Dermis microvascular lymphatic vessel endothelial cell (primary cell): ENCODE measurements at places on chromosomes 13 and 19.
A peak's percentile ranks its signal among the peaks of the same experiment; 100 is the strongest.

GRCh38 chr19:53131085-53131590 is 1.6 kb downstream of the ZNF415 start:
- DNase-seq: peak; percentile 11

DNA sequence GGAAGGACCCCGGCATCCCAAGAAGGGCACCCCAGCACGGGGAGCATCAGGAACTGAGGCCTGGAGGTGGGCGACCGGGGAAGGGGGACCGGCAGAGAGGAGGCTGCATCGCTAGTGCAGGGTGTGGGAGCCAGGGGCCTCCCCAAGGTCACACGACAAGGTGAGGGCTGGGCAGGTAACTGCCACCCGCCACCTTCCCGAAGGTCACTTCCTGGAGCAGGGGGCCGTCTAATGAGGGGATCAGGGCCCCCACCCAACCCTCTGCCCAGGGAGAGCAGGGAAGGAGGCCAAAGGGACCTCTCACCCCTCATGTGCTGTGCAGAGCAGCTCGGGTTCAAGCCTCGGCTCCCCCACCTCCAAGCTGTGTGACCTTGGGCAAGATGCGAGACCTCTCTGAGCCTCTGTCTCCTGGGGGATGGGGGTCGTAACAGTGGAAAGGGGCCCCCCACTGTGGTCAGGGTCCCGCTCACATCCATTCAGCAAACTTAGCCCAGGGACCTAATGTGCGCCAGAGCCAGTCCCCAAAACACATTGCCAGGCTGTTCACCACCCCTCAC is 6.0 kb downstream of the ZBTB7A start:
- DNase-seq: no peak

GRCh38 chr13:105035092-105035491 is 1500.4 kb downstream of the EFNB2 start:
- peak; percentile 71 for DNase-seq

DNA sequence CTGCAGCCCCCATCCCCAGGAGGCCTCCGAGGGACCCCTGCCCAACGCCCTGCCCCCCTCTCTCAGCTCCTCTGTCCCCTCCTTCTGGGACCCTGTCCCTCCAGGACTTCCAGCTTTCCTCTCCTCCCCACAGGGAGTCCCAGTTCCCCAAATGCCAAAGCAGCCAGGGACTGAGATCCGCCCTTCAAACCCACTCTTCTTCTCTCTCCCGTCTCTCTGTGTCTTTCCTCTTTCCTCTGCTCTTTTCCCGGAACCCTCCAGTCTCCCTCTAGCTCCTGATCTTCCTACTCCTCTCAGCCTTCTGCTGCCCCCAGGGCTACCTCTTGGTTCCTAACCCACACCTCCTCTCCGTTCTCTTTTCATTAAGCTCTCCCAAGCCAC is 377 bp downstream of the CA11 start:
- DNase-seq: no peak

- peak; percentile 64 for DNase-seq
Observed at GRCh38 chr19:47523473-47523872, 8.6 kb upstream of the NAPA start.

DNA sequence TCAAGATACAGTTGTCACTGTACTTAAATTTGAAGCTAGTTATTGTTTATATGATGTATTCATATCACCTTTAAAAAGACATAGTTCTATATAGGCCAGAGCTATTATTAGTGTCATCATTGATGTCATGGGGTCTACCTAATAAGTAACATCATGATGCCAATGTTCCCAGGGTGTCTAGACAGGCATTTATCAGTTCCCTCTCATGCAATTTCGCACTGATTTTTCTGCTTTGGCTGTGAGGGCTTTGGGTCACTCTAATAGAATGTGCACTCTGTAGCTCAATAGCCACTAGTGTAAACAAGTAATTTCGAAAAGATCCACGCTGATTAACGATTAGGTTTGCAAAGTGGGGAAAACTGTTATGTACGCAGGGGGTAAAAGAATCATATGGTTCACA is 1651.3 kb downstream of the SLITRK5 start:
- DNase-seq: no peak

DNA sequence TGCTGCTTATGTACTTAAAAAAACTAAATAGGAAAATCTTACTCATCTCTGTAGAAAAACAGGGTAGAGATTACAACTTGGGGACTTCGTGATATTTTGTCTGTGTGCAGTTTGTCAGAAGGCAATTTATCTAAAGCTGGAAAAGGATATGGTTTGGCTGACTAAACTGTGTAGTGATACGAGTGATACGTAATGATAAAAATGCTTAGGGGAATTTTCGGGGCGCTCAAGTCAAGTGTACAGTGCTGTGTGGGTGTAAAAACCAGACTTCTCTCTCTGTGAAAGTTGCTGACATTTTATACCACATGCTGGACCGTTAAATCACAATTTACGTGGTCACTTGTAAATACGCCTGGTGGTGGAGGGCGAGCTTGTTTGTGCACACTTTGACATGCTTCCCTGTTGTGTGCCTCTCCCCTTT is 221.7 kb downstream of the KCNRG start:
- no peak for DNase-seq

DNA sequence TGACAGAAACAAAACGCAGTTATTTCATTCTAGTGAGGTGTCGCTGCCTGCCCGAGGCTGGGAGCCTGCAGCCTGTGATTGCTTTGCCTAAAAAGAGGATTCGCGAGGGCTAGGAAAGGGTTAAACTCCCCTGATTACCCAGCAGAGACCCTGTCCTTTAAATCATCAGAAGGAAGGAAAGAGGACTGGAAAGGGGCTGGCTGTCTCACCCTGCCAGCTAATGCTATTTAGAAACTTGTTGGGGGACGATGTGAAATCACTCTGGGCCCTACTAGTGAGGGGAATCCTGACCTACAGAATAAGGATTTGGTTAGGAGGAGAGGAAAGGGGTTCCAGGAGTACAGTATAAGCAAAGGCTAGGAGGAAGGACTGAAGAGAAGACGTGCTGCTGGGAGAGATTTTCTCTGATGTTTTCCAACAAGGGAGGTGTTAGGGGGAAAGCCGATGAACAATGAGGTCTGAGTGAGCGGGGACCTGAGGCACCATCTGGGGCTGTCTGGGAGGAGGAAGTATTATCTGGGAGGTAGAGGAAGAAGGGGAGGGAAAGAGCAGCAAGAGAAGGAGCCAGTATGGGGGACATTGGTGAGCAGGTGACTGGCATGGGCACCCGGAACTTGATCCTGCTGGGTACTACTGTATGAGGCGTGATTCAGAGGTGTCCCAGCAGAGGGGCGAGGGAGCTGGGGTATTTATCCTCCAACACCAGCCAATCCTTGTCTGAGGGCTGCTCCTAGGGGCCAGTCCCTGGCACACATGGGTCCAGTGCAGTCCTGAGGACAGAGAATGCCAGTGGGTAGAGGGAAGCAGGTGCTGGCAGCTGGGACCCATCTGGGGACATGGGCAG is 55.7 kb upstream of the PTPRS start:
- DNase-seq: no peak

DNA sequence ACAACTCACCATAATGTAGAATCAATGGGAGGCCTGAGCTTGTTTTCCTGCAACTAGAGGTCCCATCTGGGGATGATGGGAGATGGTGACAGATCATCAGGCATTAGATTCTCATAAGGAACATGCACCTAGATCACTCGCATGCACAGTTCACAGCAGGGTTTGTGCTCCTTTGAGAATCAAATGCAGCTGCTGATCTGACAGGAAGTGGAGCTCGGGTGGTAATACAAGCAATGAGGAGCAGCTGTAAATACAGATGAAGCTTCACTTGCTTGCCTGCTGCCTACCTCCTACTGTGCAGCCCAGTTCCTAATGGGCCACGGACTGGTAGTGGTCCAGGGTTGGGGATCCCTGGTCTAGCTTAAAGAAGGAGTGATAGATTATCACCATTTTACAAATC is 33.0 kb downstream of the KPNA3 start:
- DNase-seq: no peak

- peak; percentile 43 for DNase-seq
Observed at GRCh38 chr19:58227964-58228584, 640 bp upstream of the ZNF544 start.

GRCh38 chr19:42281827-42282762 is 13.0 kb downstream of the CIC start:
- DNase-seq: no peak

DNA sequence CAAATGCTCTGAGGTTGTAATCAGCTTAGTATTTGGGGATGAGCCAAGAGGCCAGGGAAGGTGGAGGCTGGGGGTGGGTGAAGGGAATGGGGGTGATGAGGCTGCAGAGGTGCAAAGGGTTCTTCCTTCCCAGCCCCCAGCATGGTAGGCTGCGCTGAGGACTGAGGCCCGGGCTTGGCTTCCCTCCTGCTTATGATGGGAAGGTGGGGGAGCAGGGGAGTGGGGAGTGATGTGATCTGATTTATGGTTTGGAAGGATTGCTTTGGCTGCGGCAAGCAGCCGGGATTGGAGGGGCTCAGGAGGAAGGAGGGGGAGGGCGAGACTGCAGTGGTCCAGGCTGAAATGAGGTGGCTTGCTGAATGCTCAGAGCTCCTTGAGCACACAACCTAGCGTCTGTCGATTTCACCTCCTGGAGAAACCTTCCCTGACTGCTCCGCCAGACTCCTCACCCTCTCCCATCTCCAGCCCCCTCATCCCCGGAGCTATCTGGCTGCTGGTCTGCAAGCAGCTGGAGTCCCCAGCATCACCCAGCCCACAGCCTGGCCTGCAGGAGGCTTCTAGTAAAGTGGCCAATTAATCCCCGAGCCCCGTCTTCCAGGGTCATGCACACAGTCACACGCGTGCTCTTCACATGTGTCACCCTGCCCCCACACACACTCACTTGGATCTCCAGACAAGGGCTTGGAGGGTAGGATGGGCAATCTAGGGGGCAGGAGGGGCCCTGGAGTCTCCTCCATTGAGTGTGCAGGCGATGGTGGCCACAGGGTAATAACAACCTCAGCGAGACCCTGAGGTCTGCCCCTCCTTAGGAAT is 757 bp upstream of the CLEC11A start:
- DNase-seq: no peak

GRCh38 chr13:44437356-44438233 is 64.0 kb downstream of the SERP2 start:
- DNase-seq: peak; percentile 43

- DNase-seq: no peak
Observed at GRCh38 chr19:33862981-33863380, 66.3 kb downstream of the KCTD15 start.

GRCh38 chr13:27476943-27477703 is 26.8 kb upstream of the MTIF3 start:
- no peak for DNase-seq

DNA sequence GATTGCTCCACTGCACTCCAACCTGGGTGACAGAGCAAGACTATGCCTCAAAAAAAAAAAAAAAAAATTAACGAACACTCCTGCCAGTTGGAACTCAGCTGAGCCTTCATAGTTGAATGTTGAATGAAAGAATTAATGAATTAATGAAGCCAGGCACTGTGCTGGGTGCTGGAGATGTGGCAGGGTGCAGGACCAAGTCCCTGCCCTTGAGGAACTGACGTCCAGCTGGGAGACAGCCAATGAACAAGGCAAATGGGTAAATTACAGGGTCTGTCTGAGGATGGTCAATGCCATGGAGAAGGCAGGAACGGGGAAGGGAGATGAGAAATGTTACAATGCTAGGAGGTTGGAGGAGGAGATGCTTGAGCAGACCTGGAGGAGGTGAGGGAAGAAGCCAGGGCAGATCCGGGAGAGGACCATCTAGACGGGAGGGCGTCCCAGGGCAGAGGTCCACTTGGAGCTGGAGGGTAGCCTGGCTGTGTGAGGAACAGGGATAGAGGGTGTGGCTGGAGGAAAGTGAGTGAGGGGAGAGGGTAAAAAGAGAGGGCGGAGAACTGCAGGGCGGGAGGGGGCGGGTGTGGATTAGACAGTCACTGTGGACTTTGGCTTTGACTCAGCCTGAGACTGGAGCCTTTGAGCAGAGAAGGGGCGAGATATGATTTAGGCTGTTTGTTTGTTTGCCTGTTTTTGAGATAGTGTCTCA is 16.8 kb upstream of the IGSF23 start:
- no peak for DNase-seq

DNA sequence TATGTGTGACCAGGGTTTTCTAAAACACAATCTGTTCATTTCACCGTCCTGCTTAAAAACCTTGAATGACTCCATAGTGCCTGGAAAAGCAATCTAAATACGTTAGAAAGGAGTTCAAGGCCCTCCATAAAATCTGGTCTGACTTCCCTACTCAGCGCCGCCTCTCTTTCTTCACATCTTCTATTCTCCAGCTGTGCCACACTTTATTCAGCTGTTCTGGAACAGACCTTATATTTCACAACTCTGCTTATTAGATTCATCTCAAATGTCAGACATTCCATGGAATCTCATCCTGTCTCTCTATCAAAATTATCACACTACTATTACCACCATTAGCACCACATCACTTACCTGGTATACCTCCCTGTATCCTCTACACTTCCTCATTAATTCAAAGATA is 19.8 kb upstream of the SPART start:
- no peak for DNase-seq

GRCh38 chr19:43643326-43643725 is 3.7 kb upstream of the CADM4 start:
- DNase-seq: no peak

DNA sequence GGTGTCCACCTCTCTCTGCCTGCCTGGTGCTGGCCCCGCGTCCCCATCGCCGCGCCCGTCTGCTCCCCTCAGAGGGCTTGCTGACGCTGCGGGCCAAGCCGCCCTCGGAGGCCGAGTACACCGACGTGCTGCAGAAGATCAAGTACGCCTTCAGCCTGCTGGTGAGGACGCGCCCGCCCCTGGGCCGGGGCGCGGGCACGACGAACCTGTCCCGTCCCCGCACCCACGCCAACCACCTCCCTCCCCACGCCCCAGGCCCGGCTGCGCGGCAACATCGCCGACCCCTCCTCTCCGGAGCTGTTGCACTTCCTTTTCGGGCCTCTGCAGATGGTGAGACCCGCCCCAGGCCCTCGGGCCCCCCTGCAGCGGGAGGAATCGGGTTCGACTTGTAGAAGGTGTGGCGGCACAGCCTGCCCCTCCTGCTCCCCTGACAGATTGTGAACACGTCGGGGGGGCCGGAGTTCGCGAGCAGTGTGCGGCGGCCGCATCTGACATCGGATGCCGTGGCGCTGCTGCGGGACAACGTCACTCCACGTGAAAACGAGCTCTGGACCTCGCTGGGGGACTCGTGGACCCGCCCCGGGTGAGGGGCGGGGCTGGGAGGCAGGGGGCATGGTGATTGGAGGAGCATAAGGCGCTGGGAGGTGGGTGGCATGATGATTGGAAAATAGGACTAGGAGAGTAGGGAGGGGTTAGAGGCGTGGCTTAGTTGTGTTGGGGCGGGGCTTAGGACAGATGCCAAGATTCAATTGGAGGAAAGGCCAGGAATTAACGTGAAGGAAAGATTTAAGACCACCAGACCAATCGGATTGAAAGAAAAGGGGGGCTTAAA is 6.6 kb downstream of the EPS8L1 start:
- DNase-seq: peak; percentile 85
